Activated CD4-positive, alpha-beta memory T cell treated with anti-CD3 and anti-CD28 coated beads, Interleukin-2, amount 10 ng/mL, durations not matched to agents 7 days and 5 days (primary cell): ENCODE measurements at places on chromosomes 2 and 18. TPM values are rescaled to one million over a fixed set of nuclear protein-coding genes. Genes with fewer than 3 reads are reported as not detected.

- DNase-seq, result no peak
Observed at GRCh38 chr2:120910956-120911951, 175.6 kb downstream of the GLI2 start.

GRCh38 chr2:20356042-20356441 lies 5.4 kb upstream of the PUM2 start:
- DNase-seq, result no peak

INHA gene
- total RNA-seq, result not detected

DNA sequence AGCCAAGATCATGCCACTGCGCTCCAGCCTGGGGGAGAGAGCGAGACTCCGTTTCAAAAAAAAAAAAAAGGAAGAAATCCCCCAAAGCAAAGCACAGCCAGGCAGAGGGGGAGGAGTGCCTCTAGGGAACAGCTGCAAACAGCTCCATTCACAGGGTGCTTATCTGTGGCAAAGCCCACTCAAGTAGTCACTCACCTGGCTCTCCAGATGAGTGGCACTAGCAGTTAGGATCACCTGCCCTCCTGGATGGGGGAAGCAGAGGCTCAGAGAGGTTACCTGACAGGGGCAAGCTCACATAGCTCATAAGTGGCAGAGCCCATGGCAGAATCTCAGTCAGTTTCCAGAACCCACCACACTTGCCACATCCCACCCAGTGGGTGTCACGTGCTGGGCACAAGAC lies 30.3 kb downstream of the TFCP2L1 start:
- no peak for DNase-seq

- no peak for DNase-seq
Observed at GRCh38 chr2:161223139-161223732, 63.0 kb downstream of the TANK start.

- no peak for DNase-seq
Observed at GRCh38 chr2:236744281-236744705, 174.7 kb downstream of the ACKR3 start.

DNA sequence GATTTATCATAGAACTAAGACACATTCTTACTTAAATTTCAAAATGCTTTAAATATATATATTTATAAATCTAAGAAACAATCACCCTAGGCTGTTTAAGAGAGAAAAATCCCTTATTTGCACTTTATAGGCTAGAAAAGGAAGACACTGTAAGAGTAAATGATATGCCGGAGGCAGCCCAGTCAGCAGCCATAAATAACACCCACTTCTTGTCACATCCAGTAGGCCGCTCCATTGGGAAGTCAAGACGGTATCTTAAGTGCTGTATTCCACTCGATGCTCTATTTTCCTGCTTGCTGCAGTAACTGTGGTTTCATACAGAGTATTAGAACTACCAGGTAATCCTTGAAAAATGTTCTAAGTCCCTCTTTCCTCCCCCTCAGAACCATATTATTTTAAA lies 57.9 kb downstream of the ABCA12 start:
- no peak for DNase-seq

CD8B2 gene
- total RNA-seq, result not detected

DSG1 gene
- total RNA-seq, result not detected

- no peak for DNase-seq
Observed at GRCh38 chr2:8430628-8431027, 251.2 kb upstream of the ID2 start.

- DNase-seq, result no peak
Observed at GRCh38 chr2:24632172-24632571, 141.1 kb downstream of the NCOA1 start.

- no peak for DNase-seq
Observed at GRCh38 chr2:13821255-13821880, 811.1 kb upstream of the LRATD1 start.

- no peak for DNase-seq
Observed at GRCh38 chr2:171081649-171082111, 79.0 kb downstream of the TLK1 start.

CYS1 gene
- total RNA-seq, result 0.40 TPM

- no peak for DNase-seq
Observed at GRCh38 chr2:55025627-55026026, 24.6 kb downstream of the RTN4 start.

SERPINB3 gene
- total RNA-seq, result not detected

DNA sequence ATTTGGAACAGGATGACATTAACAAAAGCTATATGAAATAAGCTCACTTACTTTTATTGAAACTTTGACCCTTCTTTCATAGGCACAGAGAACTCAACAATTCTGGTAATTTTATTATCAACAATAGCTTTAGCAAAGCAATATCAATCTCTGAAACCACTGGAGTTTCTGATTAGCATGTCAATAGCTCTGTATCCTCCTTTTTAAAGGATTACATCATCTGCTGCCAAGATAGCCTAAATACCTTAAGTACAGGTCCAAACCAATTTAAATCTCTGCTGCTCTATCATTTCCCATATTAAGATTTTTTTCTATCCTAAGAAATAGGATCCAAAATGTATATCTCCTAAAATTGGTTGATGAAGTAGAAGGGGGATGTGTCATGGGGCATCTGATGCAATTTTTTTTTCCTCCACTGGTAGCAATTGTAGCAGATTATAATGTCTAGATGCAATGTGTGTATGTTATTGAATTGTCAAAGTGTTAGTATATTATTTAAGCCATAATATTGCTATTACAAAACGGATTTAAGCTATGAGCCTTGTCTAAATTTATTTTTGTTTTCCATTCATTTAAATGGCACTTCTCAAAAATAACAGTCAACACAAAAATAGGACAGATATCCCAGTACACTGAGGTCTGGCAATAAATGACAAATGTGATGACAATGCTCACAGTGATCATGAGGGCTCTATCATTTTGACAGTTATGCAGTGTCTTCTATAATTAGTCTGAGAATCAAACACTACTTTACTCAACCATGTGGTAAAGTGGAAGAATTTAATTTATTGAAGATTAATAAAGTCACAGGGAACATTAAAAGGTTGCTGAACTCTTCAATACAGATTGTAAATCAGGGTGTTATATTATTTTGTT lies 328.4 kb downstream of the CDH7 start:
- DNase-seq, result no peak

DNA sequence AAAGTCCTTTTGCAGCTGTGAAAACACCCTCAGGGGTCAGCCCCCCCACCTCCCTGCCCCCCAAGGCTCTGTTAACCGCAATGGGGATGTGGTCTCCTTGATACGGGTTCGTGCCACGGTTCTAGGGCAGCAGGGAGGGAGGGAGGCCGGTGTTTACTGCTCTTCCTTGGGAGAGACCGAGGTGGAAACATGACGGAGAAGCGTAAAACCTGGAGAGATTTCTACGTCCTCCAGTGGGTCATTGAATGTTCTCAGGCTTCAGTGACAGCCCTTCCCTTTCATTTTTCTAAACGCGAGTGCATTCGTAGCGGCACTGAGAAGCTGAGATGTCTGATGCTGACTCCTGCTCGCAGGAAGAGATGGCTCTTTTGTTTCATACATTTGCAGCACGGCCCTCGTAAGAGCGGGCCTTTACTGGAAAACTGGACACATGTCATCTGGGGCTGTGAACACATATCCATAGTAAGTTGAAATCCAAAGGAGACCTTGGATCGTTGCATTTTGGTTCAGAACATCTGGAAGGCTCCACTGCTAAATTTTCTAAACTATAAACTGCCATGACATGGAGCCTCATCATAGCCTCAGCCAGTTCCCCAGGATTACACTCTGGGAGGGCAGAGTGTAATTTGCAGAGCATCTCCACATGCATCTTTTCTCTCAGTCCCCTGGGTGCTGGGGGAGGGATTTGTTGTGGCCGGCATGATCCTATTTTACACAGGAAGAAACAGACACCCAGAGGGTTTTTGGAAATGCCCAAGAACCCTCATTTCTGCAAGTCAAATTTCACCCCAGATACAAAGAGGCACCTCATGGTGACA lies 40.6 kb upstream of the HDAC4 start:
- DNase-seq, result no peak

DNA sequence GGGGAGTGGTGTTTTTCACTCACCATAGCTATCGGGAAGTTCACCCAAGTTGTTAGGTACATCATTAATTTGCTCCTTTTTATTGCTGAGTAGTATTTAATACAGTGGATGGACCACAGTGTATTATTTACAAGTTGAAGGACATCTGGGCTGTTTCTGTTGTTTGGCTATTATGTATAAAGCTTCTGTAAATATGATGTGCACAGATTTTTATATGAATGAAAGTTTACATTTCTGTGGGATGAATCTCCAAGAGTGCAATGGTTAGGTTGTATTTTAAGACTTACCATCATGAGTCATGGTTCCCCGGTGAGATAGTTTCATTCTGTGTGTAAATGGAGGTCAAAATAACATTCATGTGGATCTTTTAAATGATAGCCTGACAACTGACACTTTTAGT lies 337.4 kb downstream of the PTPRM start:
- DNase-seq, result no peak

DNA sequence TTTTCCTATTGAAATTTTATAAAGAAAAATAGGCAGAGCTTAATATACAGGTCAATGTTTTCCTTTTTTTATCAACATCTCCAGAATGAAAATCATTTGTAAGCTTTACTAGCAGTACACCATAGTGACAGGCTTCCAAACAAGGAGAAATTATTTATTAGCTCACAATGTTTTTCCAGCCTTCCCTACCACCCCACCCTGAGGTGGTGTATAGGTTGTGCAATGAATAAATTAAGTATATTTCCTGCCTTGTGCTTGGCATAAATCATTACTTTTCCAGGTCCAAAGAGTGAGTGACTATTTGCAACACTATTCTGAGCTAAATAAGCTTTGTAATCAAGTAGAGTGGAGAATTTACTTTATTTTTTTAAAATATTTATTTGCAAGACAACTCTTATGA lies 876.2 kb upstream of the POU3F3 start:
- no peak for DNase-seq

DNA sequence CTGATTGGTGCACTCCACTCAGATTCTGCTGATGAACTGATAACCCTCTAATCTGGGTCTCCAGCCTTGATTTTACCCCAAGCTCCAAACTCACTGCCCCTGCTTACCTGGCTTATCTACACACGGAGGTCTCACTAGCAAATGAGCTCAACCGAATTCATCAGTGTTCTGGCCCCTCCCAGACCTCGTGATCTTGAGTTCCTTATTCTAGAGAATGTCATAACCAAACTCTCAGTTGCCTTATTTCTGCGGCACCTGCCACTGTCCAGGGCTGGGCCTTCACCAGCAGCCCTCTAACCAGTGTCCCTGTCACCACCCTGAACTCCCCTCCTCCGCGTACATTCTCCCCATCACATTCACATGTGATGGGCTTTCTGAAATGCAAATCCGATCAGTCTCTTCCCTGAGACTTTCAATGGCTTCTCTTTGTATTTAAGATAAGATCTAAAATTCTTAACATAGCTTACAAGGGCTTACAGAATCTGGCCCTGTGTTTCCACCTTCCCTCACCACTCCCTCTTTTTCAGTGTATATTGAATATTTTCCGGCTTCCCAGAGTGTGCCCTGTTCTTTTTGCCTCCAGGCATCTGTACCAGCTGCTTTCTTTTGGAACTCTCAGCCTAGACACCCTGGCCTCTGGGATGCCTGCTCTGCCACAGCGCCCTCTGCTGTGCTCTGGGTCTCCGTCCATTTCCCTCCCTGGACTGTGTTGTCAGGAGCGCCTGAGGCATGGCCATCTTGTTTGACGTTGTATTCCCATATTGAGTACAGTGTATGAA lies 31.1 kb downstream of the NAB1 start:
- DNase-seq, result peak; percentile 57

DNA sequence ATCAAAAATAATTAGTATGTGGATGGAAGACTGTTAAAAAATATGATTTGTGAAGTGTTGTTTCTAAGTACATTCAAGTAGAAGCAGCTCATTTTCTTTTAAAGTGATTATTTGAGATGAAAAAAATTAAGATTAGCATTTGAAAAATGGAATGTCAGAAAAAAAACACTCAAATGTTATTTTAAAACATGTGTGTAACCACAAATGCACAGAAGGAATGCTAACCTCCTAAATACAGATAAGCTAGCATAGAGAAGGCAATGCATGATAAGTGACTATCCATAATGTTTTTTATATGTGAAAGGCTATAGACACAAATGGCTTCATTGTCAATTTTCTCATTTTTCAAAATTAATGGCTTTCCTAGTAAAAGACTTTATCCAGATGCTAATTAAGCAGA lies 198.9 kb downstream of the NYAP2 start:
- no peak for DNase-seq

SALL3 gene
- total RNA-seq, result not detected

DNA sequence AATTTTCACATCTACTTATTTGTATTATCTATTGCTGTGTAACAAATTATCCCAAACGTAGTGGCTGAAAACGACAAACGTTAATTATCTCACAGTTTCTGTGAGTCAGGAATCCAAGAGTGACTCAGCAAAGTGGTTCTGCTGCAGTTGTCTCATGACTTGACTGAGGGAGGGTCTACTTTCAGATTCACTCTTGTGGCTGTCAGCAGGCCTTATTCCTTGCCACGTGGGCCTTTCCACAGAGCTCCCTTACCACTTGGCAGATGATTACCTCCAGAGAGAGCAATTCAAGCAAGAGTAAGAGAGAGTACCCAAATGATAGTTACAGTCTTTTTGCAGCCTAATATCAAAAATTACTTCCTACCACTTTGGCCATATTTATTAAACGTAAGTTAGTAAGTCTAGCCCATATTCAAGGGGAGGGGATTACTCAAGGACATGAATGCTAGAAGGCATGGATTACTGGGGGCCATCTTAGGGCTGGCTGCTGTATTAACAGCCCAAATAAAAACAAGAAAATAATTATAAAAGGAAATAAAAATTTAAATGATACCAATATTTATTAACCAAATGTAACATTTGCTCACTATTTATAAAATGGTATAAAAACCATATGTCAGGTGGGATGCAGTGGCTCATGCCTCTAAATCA lies 48.7 kb upstream of the NBEAL1 start:
- peak; percentile 41 for DNase-seq

- no peak for DNase-seq
Observed at GRCh38 chr2:237894396-237894979, 35.1 kb downstream of the RAMP1 start.

RPRD1A gene
- 25.1 TPM for total RNA-seq

- no peak for DNase-seq
Observed at GRCh38 chr2:237686659-237687136, 59.3 kb downstream of the LRRFIP1 start.

DNA sequence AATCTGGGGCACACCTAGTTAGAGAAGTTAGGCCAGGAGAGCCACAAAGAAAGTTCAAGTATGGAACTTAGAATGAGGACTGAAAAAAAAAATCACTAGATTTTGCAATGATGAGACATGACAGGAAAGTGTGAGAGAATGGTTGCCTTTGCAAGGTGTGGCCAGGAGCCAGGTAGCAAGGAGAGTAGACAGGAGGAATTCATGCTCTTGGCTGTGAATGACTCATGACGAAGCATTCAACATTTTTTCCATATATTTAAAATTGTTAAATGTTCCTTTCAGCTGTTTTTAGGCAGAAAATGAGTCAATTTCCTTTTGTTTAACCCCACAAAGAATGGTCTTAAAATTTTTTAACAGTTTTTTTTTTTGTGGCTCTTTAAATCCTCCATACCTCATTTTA lies 636.9 kb downstream of the PLCL1 start:
- no peak for DNase-seq
